ENCODE measurements at places on chromosomes 5 and 9.

- DNase-seq = no peak
Measured at GRCh38 chr9:133906218-133906617, 85.9 kb downstream of the VAV2 start.

DNA sequence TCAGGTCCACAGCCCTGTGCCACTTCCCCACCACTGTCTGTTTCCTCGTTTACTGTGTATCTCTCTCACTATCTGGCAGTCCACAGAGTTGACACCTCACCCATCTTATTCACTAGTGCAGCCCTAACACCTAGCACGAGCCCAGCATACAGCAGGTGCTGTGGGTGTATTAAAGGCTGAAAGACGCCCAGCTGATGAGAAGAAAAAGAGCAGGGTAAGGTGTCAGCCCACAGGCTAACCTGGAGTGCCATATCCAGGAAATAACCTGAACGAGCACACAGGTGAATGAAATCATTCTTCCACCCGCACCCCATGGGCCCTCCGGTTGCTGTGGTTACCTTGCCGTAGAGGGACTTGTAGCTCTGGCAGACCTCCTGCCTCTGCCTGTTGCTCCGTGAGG, 18.6 kb downstream of the ANXA6 start:
- DNase-seq = no peak

DNA sequence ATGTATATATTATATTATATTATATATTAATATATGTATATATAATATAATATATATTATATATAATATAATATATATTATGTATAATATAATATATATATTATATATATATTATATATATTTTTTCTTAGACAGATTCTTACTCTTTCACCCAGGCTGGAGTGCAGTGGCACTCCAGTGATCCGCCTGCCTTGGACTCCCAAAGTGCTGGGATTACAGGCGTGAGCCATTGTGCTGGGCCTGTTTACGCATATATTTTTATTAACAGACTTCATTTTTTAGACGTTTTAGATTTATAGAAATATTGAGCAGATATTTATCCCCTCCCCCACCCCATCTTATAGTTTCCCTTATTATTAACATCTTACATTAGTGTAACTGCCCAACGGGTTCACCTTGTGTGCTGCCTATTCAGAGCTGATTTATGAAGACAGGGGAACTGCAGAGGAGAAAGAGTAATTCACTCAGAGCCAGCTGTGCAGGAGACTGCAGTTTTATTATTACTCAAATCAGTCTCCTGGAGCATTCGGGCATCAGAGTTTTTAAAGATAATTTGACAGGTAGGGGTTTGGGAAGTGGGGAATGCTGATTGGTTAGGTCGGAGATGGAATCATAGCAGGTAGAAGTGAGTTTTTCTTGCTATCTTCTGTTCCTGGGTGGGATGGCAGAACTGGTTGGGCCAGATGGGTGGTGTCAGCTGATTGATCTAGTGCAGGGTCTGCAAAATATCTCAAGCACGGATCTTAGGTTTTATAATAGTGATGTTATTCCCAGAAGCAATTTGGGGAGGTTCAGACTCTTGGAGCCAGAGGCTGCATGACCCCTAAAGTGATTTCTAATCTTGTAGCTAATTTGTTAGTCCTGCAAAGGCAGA, 93.4 kb downstream of the UNC13B start:
- no peak for DNase-seq

- no peak for DNase-seq
Measured at GRCh38 chr5:82347201-82347865, 69.2 kb upstream of the RPS23 start.
